Stimulated activated CD4-positive, alpha-beta T cell treated with anti-CD3 and anti-CD28 coated beads, Interleukin-12 subunit alpha, Interleukin-12 subunit beta, amount 100 ng/mL, for 24 hours (primary cell): ENCODE measurements at places on chromosomes 7 and 10.

- DNase-seq = no peak
Measured at GRCh38 chr10:93567277-93568104, 1.0 kb downstream of the FFAR4 start.

- DNase-seq = no peak
Measured at GRCh38 chr10:4733150-4733842, 92.7 kb upstream of the AKR1E2 start.

DNA sequence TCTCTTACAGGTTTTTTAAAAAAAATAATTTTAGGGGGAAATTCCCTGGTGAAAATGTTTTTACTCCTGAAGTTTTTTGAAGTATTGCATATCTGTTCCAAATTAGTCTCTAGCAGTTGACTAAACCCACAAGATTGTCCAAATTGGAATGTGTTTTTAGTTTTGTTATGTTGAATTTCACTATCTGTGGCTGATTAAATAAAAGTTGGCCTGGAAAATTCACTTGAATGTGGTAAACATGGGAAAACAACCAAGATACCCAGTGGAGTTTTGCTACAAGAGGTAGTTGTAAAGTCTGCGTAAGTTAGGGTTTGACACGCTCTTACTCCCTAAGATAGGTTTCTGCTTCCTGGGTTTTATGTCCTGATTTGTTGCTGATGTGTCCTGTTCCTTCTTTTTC is 3.3 kb downstream of the TSGA13 start:
- DNase-seq = no peak

DNA sequence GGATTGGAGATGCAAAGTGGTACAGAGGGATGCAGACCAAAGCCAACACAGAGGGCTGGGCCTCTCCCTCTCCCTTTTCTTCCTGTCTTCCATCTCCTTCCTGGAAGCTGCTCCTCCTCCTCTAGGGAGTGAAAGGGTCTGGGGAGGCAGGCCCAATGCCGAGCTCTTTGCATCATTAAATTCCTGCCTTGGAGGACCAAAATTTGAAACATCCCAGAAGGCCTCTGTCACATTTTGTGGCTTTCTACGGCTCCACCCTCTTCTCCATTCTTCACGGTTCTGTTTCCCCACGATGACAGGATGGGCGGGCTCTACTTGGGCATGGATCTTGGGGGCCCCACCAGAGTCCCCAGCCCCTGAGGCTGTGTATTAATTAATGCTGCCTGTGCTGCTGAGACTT is 76.4 kb downstream of the NEURL1 start:
- no peak for DNase-seq

DNA sequence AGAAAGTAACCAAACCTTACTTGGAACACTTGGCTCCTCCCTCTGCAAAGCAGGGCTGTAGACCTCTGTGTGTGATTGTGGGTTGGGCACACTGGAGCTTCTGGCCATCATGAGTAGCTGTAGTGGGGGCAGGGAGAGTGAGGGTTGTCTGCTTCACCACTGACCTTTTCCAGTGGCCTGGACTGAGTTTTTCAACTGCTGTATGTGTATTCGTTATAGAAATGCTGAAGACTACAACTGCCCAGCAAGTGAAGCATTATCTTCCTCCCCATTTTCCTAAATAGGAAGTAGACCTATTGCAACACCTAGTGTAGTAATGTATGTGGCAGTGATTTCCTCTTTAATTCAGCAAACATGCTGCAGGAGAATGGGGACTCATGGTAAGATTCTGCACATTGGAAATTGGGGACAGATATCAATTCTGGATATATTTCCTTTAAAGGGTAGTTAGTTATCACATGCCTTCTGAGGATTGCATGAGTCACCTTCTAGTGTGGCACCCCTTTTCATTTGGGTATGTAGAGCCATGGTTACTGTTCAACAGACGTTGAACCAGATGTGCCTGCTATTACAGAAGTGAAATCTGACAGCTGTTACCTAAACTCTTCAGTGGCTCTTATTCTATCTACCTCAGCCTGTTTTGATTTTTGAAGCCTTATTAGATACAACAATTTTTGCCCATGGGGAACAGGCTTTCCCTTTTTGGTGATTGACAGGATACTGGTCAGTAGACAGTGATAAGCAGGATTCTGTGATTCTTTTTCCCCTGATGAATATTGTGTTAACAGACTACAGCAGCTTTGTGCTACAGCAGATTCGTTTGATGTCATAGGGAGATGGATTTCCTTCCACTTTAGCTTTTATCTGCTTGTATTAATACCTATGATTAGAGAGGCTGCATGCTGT is 130.9 kb downstream of the SND1 start:
- DNase-seq = no peak

- DNase-seq = no peak
Measured at GRCh38 chr10:102342958-102343357, 52.5 kb upstream of the NFKB2 start.

DNA sequence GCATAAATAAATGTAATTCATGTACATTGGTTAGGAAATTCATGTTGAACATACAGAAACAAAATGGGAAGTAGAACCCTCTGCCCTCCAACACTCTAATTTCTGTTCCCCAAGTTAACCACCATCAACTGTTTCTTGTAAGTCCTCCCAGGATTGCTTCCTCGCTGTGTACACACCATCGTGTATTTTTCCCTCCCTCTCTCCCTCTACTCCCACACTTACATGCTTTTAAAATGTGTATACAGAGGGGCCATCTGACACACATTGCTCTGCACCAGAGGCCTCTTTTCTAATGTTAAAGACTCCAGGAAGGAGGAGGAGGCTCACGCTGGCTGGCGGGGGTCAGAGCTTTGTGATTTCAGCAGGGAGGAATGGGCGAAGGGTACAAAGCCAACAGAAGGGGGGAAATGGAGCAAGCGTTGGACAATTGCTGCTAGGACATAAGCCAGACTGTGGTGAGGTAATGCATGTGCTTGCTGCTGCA is 1.9 kb upstream of the EPHA1 start:
- no peak for DNase-seq

- no peak for DNase-seq
Measured at GRCh38 chr7:143480501-143480900, 2.8 kb downstream of the TAS2R41 start.

- DNase-seq = no peak
Measured at GRCh38 chr7:13290975-13291374, 603.5 kb downstream of the ARL4A start.

GRCh38 chr7:25260862-25261494 is 32.7 kb upstream of the NPVF start:
- DNase-seq = no peak

GRCh38 chr10:62634576-62634975 is 169.9 kb upstream of the ADO start:
- no peak for DNase-seq

DNA sequence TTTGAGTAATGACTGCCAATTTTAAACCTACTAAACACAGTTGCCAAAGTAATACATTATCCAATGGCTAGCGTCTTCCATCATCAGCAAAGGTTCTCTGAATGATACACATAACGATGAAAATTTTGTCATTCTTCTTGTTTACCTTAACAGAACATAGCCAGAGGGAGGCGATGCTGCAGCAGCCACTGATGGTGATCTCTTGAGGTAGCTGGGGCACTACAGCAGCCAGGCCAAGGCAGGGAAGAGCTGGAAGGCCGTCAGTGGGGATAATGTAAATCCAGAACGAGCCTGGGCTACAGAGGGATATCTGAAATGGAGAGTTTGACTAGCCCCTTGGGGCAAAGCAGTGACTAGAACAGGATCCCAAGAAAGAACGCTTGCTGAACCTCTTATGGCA is 38.8 kb downstream of the PRPS1L1 start:
- DNase-seq = no peak

GRCh38 chr7:47335557-47336471 is 246.1 kb downstream of the TNS3 start:
- DNase-seq = no peak

GRCh38 chr10:16853201-16853600 is 36.0 kb upstream of the RSU1 start:
- DNase-seq = no peak

GRCh38 chr10:73858750-73859427 is 15.5 kb downstream of the CAMK2G start:
- DNase-seq = no peak

DNA sequence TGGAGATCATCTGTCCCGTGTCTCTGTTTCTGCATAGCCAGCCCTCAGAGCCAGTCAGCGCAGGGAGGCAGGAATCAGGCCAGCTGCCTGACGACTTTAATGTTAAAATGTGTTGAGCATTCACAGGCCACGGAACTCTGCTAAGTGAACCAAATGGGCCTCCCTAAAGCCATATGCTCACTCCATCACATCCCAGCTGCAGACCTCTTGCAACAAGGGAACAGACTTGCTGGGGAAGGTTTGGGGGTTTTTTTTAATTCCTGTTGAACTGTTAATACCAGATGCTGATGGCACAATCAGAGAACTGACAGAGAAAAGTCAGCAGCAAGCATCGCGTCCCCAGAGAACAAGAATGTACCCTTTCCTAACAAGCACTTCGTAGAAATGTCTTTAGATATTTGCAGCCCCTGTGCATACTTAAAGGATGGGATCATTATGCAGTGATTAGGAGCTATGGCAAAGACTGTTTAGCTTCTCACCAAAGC is 900.4 kb upstream of the AUTS2 start:
- DNase-seq = no peak

GRCh38 chr10:63697956-63698786 is 177.0 kb downstream of the REEP3 start:
- no peak for DNase-seq

DNA sequence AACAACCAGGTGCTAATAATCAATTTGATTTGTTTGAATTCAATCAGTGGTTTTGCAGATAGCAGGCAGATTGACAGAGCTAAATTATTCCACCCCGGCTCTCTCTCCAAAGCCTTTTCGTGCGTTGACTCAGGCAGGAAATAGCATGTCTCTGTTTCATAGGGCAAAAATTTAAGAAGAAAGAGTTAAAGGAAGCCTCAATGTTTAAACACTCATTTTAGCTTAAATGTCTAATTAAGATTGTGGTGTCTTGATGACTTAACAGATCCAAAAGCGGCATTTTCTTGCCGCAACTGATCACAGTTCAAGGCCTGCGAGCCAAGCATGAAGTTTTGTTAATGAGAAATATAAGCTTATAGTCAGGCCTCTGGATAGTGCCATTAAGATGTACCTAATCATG is 1051.1 kb upstream of the AUTS2 start:
- DNase-seq = no peak

DNA sequence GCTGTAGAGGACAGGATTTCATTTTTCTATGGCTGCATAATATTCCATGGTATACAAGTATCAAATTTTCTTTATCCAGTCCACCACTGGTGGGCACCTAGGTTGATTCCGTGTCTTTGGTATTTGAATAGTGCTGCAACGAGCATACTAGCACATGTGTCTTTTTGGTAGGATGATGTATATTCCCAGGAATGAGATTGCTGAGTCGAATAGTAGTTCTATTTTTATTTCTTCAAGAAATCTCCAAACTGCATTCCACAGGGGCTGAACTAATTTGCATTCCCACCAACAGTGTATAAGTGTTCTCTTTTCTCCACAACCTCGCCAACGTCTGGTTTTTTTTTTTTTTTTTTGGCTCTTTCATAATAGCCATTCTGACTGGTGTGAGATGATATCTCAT is 550.0 kb downstream of the REEP3 start:
- no peak for DNase-seq

DNA sequence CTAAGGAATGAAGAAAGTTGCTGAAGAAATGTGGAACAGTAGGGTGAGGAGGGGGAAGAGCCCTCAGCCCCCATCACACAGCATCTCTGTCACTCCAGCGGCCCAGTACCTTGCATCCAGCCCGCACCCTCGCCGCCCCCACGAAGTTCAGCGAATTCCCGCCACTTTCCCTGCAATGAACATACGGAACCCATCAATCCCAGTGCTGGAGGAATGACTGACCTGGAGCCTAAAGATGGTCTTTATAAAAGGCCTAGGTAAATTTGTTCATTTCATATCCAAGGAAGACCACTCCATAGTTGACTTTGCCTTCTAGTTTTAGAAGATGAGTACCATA is 779 bp upstream of the KIF5B start:
- DNase-seq = no peak

DNA sequence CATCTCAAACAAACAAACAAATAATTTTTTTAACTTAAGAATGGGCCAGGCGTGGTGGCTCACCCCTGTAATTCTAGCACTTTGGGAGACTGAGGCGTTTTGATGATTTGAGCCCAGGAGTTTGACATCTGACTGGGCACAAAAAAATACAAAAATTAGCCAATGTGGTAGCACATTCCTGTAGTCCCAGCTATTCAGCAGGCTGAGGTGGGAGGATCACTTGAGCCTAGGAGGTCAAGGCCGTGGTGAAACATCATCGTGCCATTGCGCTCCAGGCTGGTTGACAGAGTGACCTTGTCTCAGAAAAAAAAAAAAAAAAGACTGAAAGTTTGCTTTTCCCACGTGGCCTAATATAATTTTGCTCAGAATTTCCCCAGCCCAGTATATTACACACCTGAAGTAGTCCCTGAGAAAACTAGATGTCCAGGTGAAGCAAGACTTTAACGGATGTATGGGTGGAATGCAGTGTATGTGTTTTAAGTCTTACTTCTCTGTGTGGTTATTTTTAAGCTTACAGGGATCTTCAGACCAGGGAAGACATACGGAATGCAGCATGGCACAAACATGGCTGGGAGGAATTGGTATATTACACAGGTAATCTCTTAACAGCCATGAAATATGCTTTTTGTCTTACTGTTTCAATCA is 32.6 kb downstream of the NIPSNAP2 start:
- no peak for DNase-seq

- no peak for DNase-seq
Measured at GRCh38 chr10:75166623-75166972, 44.0 kb upstream of the VDAC2 start.

DNA sequence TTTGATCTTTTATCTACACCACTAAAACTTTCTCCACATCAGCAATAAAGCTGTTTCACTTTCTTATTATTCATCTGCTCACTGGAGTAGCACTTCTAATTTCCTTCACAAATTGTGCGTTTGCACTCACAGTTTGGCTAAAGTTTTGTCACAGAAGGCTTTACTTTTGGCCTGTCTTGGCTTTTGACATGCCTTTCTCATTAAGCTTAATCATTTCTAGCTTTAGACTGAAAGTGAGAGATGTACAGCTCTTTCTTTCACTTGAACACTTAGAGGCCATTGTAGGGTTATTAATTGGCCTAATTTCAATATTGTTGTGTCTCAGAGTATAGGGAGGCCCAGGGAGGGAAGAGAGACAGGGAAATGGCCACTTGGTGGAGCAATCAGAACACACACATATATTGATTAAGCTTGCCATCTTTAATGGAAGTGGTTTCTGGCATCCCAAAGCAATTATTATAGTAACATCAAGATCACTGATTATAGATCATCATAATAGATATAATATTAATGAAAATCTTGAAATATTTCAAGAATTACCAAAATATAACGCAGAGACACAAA is 512.5 kb downstream of the ETV1 start:
- no peak for DNase-seq

DNA sequence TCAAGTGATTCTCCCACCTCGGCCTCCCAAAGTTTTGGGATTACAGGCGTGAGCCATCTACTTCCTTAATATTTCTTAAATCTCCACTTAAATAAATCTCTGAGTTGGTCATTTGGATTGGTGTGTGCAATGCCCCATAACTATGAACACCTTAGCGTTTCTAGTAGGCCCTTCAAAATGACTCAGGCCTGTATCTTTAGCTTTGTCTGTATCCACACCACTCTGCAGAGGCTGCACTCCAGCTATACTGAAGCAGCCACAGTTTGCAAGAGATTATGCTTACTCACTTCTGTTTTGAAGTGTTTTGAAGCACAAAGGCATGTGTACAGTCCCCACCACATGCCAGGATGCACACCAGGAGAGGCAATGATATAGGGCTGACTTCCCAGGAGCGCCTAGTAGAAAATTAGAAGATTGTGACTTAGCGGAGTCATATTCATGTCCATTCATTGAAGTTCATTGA is 2.4 kb upstream of the ST7 start:
- no peak for DNase-seq

GRCh38 chr10:109264004-109264403 is 659.3 kb downstream of the XPNPEP1 start:
- DNase-seq = no peak
